ENCODE measurements at places on chromosomes 1 and 21. TPM values are rescaled to one million over a fixed set of nuclear protein-coding genes. Genes with fewer than 3 reads are reported as not detected.

DNA sequence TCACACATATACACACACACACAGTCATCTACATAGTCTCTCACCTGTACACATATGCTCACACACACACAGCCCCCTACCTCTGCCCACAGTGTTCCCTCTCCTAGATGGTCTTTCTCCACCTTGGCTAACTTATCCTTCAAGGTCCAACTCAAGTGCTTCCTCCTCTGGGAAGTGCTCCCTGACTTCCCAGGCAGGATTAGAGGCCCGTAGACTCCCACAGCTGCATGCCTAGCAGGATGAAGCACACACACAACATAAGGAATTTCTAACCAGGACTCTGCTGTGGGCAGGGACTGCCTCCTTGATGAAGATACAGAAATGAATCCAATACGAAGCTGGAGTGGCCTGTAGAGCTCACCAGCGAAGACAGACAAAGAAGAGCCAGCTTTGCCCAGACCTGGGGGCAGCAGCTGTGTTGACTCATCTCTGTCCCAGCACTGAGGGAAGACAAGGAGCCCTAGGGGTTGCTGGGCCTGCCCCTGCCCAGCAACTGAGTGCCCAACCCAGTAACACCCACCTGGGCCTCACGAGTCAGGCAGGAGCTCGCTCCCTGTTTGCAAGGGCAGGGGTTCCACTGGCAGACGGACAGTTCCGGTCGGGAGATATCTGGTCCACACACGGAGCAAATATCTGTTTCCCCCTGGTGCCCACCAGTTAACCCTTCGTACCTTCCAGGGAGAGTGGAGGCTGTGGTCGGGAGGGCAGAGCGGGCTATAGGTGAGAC, 100.8 kb downstream of the DMRTB1 start:
- no peaks in the 10 kb centered on the region for H3K36me3 ChIP-seq
- no peak overlapping the region for H3K4me3 ChIP-seq
- H3K27ac ChIP-seq, result no peak overlapping the region
- no peak for DNase-seq
- H3K4me1 ChIP-seq, result peaks cover 13% of the 10 kb centered on the region
- peaks cover 19% of the 10 kb centered on the region for H3K27me3 ChIP-seq

GRCh38 chr21:41806773-41807172, 39.9 kb upstream of the RIPK4 start:
- H3K27ac ChIP-seq, result no peak overlapping the region
- peaks cover 4% of the 10 kb centered on the region for H3K4me1 ChIP-seq
- no peaks in the 10 kb centered on the region for H3K27me3 ChIP-seq

DNA sequence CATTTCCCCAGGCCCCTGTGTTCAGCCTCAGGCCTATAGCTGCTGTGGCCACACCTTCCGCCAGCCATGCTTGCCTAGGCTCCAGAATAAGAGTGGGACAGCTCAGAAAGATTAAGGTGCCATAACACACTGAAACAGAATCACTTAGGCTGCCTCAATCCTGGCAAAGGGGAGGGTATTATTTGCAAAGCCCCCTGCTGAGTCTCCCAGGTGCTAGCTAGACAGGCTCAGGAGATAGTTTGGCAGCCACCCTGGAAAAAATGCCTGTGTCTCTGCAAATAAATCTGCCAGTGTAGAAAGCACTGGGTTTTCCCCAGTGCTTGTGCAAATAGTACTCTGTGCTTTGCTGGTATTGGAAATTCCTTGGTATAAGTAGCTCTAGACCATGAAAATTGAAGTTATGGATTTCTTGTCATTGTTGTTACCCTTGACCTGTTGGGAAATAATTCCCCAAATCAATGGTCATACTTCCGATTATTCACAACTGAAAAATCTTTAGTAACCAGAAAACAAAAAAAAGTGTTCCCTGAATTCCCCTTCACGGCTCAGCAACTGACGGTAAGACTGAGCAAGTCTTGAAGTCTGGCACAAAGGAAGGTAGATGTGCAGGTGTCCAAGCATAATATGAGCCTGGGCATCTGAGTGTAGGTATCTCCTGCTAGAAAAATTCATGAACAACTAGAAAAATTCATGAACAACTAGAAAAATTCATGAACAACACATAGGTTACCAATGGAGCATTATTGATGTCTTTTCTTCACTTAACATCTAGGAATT, 56.9 kb downstream of the PROX1 start:
- no peak overlapping the region for H3K4me3 ChIP-seq
- peaks cover 5% of the 10 kb centered on the region for H3K27me3 ChIP-seq
- no peaks in the 10 kb centered on the region for H3K4me1 ChIP-seq
- H3K36me3 ChIP-seq, result no peaks in the 10 kb centered on the region
- DNase-seq, result no peak
- H3K27ac ChIP-seq, result no peak overlapping the region

DNA sequence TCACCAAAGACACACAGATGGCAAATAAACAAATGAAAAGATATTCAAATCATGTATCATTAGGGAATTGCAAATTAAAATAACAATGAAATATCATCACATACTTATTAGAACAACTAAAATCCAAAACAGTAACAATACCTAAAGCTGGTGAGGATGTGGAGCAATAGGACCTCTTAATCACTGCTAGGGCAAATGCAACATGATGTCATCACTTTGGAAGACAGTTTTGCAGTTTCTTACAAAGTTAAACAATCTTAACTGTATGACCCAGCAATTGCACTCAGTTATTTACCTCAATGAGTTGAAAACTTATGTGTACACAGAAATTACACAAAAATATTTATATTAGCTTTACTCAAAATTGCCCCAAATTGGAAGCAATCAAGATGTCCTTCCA, 47.3 kb downstream of the SELENOF start:
- H3K27me3 ChIP-seq, result no peaks in the 10 kb centered on the region
- H3K27ac ChIP-seq, result no peak overlapping the region
- no peak for DNase-seq
- H3K36me3 ChIP-seq, result peaks cover 15% of the 10 kb centered on the region
- no peak overlapping the region for H3K4me3 ChIP-seq

DNA sequence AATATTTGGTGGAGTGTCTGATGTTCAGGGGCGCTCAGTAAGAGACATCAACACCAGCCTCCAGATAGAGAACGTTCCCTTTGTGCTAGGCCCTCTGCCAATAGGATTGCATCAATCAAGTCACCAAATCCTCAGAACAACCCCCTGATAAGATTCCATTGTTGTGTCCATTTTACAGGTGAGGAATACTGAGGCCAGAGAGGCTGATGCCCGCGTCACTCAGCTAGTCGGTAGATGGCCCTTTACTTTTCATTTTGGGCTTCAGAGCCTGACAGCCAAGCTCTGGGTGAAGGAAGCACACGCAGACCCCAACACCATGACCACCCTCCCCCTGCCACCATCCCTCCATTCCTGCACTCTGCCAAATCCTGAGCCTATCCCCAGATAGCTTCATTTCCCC, 406.2 kb downstream of the PTPRU start:
- H3K27ac ChIP-seq, result no peak overlapping the region
- no peak for DNase-seq
- H3K4me1 ChIP-seq, result no peaks in the 10 kb centered on the region
- peaks cover 16% of the 10 kb centered on the region for H3K27me3 ChIP-seq
- H3K36me3 ChIP-seq, result no peaks in the 10 kb centered on the region

- H3K4me1 ChIP-seq, result peaks cover 29% of the 10 kb centered on the region
- no peaks in the 10 kb centered on the region for H3K27me3 ChIP-seq
- no peak overlapping the region for H3K4me3 ChIP-seq
- H3K27ac ChIP-seq, result no peak overlapping the region
These were observed 45.1 kb downstream of the ERI3 start for GRCh38 chr1:44310006-44310405.

DNA sequence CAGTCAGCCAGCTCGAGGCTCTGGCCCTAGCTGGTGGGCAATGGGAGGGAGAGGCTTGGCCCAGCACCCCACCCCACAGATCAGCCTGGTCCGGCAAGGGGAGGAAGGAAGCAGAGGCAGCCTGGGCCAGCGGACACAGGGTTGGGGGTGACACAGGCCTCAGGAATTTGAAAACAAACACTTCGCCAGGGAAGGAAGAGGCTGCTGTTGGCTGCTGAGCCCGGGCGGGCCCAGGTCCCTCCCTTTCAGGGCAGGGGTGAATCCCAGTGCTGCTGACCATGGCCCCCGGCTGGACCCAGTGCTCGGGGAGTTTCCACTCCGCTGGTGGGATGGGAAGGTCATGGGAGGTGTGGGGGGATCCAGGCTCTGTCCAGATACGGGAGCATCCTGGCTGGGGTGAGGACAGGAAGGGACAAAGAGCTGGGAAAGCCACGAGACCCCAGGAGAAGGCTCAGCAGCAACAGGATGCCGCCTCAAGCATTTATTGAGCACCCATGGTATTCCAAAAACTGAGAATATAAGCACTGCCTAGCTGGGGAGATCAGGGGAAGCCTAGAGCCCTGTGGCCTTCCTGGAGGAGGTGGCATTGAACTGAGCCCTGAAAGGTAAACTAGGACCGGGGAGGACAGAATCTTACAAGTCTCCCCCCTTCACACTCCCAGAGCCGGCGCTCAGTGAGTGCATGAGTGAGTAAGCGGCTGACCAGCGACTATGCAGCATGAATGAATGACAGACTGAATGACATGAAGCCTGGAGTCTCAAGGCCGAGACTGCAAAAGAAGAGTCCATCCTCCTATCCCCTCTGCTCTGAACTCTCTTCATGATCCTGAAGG, 26.2 kb upstream of the EPHA2 start:
- no peaks in the 10 kb centered on the region for H3K36me3 ChIP-seq
- no peaks in the 10 kb centered on the region for H3K4me1 ChIP-seq
- H3K27me3 ChIP-seq, result peaks cover 4% of the 10 kb centered on the region
- no peak overlapping the region for H3K27ac ChIP-seq
- H3K4me3 ChIP-seq, result no peak overlapping the region

DNA sequence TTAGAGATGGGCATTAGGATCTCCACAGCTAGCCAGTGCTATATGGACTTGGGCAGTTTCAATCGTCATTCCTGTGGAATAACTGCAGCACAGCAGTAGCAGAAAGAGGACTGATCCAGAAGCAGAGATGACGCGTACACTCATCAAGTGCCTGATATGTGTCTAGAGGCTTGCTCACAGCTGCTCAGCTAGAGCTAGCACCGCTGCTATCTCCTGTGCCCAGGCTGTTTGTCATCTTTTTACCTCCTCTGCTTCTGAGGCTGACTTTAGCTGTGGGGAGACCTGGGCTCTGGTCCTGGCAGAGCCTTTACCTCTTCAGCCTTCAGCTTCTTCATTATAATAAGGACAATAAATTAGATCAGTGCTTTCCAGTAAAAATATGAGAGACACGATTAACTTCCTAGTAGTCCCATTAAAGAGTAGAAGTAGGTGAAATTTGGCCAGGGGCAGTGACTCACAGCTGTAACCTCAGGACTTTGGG, 5.3 kb downstream of the TENT5C start:
- no peak overlapping the region for H3K4me3 ChIP-seq
- H3K36me3 ChIP-seq, result peaks cover 37% of the 10 kb centered on the region
- peaks cover 13% of the 10 kb centered on the region for H3K27me3 ChIP-seq
- no peak overlapping the region for H3K27ac ChIP-seq

- DNase-seq, result no peak
- H3K4me3 ChIP-seq, result no peak overlapping the region
- H3K27me3 ChIP-seq, result no peaks in the 10 kb centered on the region
- no peaks in the 10 kb centered on the region for H3K4me1 ChIP-seq
These were observed 146.0 kb downstream of the PEX14 start for GRCh38 chr1:10620776-10621175.

DNA sequence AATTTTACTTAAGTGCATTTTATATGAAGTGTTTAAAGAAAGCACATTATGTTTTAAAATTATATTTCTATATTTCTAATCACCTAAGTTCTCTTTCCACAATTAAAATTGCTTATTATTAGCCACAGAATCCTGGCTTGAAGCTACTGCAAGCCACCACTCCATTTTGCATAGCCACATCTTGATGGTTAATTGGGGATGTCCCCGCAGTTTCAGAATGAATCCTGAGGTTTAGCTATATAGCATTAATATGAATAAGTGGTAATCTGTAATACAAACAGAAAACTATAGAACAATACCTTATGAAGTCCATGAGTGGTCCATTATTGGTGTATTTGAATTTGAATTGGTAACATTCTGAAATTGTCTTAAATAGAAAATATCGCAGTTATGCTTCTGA, 11.6 kb upstream of the GOLPH3L start:
- H3K27me3 ChIP-seq, result peaks cover 26% of the 10 kb centered on the region
- peaks cover 2% of the 10 kb centered on the region for H3K4me1 ChIP-seq
- no peak for DNase-seq
- no peak overlapping the region for H3K4me3 ChIP-seq

GRCh38 chr1:245698860-245699259, 544.1 kb downstream of the KIF26B start:
- no peak overlapping the region for H3K27ac ChIP-seq
- no peak overlapping the region for H3K4me3 ChIP-seq
- no peaks in the 10 kb centered on the region for H3K36me3 ChIP-seq

- H3K27ac ChIP-seq, result no peak overlapping the region
- no peaks in the 10 kb centered on the region for H3K36me3 ChIP-seq
- H3K4me3 ChIP-seq, result no peak overlapping the region
- H3K27me3 ChIP-seq, result no peaks in the 10 kb centered on the region
These were observed 1453.2 kb downstream of the PLA2G4A start for GRCh38 chr1:188281921-188282320.

DNA sequence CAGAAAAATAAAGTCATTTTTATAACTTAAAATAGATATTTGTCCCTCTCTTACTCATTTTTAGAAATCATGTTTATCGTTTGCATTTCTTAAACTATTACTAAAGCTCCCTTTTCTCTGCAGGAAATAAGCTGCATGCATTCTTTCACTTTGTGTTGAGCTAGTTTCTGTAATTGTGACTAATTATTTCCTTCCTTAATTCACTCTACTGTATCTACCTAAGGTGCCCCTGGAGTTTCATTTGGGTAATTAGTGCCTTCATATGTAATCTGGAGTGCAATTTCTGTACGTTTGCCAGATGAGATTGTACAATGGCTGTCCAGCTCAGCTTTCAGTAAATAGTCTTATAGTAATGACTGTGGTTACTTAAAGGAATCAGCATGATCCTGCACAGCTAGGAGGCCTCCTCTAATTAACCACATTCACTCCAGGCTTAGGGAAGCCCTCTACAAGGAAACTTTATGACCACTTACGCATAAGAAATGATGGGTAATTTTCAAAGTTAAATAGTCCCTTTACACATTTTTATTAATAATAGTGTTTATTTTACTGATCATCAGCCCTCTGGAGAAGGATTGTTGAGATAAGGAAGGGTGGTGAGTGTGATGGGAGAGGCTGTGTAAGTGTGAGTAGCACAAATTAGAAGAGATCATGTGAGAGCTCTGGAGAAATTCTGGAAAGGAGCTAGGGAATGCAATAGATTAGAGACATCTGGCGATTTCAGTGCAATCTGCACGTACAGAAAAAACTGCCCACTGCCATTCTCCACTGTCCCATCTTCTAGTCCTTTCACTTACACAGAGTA, 86.8 kb downstream of the LRRC8C start:
- H3K4me1 ChIP-seq, result peaks cover 66% of the 10 kb centered on the region
- H3K27me3 ChIP-seq, result no peaks in the 10 kb centered on the region
- H3K4me3 ChIP-seq, result peak overlapping the region; percentile 74
- H3K27ac ChIP-seq, result peak overlapping the region; percentile 98
- peak; percentile 77 for DNase-seq
- H3K36me3 ChIP-seq, result peaks cover 49% of the 10 kb centered on the region

The MRPL24 gene
- total RNA-seq, result 134 TPM

The OR2L13 gene
- total RNA-seq, result not detected

The SF3B4 gene
- total RNA-seq, result 131 TPM

The PLEKHG5 gene
- 1.3 TPM for total RNA-seq

The OR10Z1 gene
- total RNA-seq, result not detected

The TAS1R3 gene
- 0.38 TPM for total RNA-seq

Data from activated CD4-positive, alpha-beta T cell treated with anti-CD3 and anti-CD28 coated beads, Interleukin-2, amount 10 ng/mL, durations not matched to agents 24 days and 14 days (primary cell).